ENCODE measurements at places on chromosomes 7 and 10.

DNA sequence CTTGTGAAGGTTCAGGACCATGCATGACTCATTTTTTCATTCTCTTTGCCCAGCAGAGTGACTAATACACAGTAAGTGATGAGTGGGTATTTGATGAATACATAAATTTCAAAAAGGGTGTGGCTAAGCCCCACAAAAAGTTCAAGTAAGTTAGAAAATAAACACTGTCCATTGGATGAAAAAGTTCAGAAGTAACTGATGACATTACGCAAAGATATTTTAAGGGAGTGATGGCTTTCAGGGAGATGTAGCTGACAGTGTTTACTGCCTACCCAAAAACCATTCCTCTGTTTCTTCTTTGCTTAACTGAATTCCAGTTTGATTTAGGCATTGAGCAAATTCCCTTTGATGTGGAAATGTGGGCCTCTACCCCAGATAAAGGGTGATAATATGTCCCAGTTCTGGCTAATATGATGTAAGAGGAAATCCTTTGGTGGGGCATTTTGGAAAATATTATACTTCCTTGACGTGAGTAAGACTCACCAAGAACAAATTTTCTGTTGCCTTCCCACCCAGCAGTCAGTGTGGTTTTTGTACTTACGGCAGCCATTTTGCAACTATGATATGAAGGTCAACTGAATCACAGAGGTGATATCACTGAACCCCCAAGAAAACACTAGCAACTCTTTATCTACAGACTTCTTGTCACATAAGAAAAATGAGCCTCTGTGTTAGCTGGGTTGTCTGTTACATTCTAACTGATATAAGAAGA, 29.0 kb upstream of the EBLN1 start:
- peak overlapping the region; percentile 97 for H3K27ac ChIP-seq
- H3K27me3 ChIP-seq = peaks cover 2% of the 10 kb centered on the region
- peak overlapping the region; percentile 63 for H3K4me3 ChIP-seq
- DNase-seq = peak; percentile 76
- H3K36me3 ChIP-seq = peaks cover 6% of the 10 kb centered on the region
- peaks cover 47% of the 10 kb centered on the region for H3K4me1 ChIP-seq

GRCh38 chr7:25073451-25073850, 51.6 kb downstream of the CYCS start:
- no peak overlapping the region for H3K4me3 ChIP-seq
- no peak for DNase-seq
- peaks cover 9% of the 10 kb centered on the region for H3K27me3 ChIP-seq
- peaks cover 14% of the 10 kb centered on the region for H3K4me1 ChIP-seq
- no peak overlapping the region for H3K27ac ChIP-seq

GRCh38 chr10:86193841-86194240, 172.8 kb downstream of the GRID1 start:
- H3K4me1 ChIP-seq = no peaks in the 10 kb centered on the region
- H3K27ac ChIP-seq = no peak overlapping the region
- no peak for DNase-seq
- no peak overlapping the region for H3K4me3 ChIP-seq
- no peaks in the 10 kb centered on the region for H3K36me3 ChIP-seq

DNA sequence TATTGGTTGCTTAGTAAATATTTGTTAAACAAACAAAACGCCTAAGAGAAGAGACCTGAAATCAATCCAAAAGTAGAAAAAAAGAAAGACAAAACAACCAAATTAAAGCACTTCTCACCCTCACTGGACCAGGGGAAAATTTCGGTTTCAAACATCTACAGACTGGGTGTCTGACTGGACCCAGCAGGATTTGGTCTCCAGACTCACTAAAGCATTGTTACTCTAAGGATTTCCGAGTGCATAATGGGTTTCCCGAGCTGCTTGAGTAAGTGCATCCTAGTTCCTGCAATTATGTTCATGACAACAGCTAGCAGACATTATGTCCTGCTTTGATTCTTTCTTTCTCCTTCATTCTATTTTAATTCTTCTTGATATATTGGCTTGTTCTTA, 51.8 kb upstream of the FAM3C start:
- H3K27me3 ChIP-seq = no peaks in the 10 kb centered on the region
- H3K4me3 ChIP-seq = no peak overlapping the region
- no peak overlapping the region for H3K27ac ChIP-seq
- no peaks in the 10 kb centered on the region for H3K36me3 ChIP-seq
